ENCODE measurements at places on chromosomes 6 and 20.

DNA sequence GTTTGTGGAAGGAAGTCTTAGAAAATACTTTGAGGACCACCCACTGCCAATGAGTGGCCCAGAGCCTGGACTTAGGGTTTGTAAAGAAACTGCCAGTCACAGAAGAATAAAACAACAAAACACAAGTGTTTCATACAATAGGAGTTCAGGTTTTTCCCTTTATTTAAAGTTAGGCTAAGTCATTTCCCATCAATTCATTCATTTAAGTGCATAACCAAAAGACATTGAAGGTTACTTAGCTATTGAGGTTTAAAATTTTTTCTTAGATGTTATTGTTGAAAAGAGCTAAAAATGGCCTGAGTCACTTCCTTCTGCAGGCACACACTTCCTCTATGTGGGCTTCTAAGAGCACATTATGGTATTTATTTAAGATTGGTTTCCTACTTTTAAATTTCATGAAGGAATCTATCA lies 54.2 kb downstream of the ARMC2 start:
- no peak for DNase-seq

- DNase-seq = no peak
Measured at GRCh38 chr6:50913105-50913770, 94.6 kb downstream of the TFAP2B start.

- DNase-seq = no peak
Measured at GRCh38 chr20:17710379-17711266, 10.9 kb downstream of the BANF2 start.

DNA sequence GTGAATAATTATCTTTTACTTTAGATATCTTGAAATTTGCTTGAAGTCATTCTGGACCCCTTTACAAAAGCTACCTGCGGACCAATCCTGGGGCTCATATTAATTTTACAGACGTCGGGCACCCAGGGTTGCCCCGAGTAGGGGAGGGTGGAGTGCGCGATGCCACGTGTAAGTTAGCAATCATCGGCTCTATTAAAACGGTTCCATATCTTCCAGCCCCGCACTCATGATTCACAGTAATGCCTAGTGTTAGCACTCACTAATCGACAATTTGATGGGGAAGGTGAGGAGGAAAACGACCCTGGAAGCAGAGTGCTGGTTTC lies 34.9 kb upstream of the TCF21 start:
- DNase-seq = no peak

DNA sequence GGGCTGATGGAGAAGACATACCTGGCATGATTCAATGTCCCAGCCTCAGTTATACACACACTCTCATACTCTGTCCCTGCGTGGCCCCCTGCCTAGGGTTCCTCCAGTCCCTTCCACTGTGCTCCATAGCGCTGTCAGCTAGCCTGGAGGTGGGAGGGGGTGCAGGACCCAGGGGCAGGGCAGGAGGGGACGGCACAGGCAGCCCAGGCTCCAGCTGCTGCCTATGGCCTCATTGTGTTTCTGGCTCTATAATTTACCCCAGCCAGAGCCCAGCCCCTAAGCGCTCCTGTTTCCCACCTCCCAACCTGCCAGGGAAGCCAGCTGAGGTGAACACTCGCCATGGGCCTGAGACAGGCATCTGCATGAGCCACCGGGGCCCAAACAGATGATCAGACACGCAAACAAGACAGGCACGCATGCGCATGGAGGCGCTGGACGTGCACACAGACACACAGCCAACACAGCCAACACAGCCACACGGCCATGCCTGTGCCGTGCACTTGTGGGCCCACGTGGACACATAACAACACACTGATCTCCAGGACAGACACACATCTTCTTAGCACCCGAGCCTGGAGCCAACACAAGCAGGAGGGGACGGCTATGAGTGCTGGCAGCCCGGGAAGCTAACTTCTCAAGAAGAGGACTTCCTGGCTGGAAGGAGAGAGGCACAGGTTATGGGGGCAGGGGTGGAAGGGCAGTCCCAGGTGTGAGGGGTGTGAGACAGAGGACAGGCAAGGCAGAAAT lies 124.9 kb downstream of the GRM4 start:
- no peak for DNase-seq

GRCh38 chr6:119384444-119384843 lies 34.9 kb upstream of the MAN1A1 start:
- DNase-seq = no peak

GRCh38 chr6:168031411-168031971 lies 34.0 kb downstream of the KIF25 start:
- no peak for DNase-seq

DNA sequence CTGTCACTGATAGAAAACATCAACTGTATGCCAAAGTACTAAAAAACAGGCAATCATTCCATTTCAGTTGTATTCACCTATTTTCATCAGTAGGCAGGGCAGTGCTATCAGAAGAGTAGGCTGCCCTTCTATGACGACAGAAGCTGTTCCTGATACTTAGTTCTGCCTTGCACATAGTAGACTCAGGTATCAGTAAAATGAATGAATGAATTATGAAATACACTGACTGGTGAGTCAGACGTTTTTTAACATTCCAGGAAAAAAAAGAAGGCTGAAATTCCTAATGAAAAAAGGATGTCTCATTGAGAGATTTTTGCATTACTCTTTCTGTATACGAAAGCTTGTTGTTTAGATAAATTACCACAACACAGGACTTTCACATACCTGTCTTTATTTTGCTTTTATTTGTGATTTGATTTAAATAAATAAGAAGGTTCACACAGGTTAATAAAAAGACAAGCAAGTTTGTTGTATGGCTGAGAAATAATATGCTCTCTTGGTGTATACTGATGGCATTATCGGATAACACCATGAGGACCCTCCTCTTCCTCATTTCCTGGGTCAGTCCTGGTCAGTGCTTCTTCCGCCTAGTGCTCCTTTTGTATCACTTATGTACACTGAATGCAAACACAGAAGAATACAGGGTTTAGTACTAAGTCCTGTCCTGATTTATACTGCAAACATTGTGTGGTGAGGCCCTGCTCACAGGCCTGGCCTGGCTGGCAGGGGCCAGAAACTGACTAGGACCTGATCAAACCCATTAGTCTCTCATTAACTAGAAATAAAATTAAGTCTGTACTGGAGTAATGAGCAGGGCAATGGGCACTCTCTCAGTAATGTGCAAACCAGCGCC lies 39.4 kb upstream of the SPDEF start:
- no peak for DNase-seq

- no peak for DNase-seq
Measured at GRCh38 chr20:31555203-31555775, 41.0 kb downstream of the HM13 start.

DNA sequence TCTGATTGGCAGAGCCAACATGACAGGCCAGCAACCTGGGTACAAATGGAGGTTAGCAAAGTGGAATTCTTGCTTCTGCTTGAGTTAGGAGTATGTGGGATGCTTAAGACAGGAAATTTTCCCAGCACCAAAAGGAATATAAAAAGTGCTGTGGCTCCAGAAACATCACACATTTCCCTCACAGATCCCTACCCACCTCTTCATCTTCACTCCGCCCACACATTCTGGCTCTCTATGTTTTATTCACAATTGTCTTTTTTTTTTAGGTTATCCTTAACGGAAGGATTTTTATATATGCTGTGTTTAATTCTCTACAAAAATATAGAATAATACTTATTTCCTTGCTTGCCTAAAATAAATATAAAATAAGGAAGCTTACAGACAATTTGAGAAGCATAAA lies 563.3 kb upstream of the HS3ST5 start:
- no peak for DNase-seq

- DNase-seq = no peak
Measured at GRCh38 chr20:47985092-47985850, 200.0 kb upstream of the SULF2 start.

DNA sequence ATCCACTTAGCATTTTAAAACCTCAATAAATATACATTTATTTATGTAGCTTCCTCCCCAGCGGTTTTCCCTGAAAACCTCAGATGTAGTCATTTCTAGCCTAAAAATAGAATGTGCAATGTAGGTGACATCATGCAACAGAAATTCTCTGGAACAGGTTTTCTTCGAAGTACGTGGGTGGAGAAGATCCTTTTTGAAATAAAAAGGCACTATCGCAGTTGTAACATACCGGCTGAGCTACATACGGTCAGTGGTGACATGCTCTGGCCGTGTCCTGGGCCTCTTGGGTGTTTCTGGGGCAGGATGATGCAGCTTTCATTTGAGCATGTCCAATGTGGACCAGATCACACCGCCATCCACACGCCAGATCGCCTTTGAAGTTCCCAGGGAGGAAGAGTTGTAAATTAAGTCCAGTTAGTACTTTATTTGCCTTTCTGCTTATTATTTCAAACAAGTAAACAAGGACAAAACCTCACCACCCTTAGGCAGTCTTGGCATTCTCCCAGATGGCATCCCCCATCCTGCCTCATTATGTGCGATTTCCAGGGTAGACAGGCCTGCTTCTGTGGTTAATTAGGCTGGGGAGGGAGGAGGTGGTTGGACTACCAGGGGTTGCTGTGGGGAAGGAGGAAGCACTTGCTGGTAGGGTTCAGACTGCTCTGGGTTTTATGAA lies 109.5 kb upstream of the CLDN20 start:
- peak; percentile 62 for DNase-seq

DNA sequence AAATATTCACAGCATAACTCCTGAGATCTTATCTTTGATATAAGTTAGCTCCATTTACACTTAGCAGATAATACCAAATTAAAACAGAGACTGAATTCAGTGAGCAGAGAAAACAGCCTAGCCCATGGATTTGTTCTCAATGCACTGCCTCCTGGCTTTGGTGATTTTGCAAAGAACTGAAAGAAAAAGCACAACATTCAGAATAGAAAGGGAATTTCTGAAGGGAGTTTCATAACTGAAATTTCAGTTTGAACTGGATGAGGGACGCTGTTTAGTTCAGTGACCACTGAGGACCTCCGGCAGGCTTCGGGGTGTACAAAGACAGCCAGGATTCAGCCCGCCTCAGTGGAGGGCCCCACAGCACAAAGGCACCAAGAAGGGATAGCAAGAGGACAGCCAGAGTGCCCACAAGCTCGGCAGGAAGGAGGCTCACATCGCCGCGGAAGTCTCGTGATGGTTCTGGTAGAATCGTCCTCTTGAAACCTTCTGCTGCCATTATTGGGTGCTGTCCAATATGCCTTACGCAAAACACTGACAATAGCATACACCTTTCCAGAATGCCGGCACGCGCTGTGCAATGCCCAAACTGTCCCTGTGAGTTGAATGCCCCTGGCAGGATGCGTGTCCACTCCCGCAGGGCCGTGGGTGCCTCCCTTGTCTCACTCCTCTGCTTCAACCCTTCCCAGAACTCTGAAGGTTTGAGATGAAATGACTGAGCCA lies 9.7 kb upstream of the IRF4 start:
- DNase-seq = no peak

DNA sequence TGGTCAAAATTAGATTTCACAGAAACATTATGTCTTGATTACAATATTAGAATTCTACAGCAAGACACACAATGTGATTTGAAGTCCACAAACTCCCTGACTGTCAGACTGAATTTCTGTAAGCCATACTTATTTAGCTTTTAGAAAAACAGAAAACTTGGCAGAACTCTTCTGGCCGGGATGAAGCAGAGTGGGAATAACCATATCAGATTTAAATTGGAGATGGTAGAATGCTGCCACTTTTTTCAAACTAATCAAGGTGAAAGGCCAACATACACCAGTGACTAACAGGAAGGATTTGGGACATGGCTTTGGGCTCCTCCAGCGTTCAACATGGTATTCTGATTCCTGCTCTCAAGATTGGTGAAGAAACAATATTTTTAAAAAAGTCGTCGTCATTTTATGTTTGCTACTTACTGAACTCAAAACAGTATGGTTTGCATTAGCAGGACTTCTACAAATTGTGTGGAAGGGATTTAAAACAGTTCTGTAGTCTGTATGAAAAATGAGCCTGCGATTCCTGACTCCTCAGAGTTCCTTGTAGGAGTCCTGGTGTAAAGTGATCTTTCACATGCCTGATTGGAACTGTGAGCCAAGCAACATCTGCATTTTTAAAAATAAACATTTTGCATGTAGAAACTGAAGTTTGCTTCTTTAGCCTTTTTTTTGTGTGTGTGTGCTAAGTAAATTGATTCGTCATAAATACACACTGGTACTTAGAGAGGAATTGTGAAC lies 297.9 kb upstream of the SOX4 start:
- no peak for DNase-seq

DNA sequence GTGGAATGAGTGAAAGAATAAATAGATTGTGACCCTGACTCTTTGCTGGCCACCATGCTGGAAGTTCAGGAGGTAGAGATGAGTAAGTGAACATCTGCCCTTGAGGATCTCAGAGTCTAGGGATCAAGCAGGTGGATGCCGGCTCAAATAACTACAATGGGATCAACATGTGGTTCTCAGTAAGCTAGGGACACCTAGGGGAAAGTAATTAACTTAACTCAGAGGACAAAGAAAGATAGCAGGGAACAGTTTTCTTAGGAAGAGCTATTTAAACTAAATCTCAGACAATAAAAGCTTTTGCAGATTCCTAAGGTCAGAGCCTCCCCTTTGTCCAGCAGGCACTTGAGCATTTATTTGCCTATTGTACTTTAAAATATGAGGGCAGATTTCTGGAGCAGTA lies 29.1 kb downstream of the SLC13A3 start:
- no peak for DNase-seq

- DNase-seq = no peak
Measured at GRCh38 chr6:12575961-12576360, 140.6 kb upstream of the PHACTR1 start.

GRCh38 chr6:104601131-104601651 lies 258.5 kb downstream of the HACE1 start:
- DNase-seq = no peak

- no peak for DNase-seq
Measured at GRCh38 chr6:43747784-43748183, 22.2 kb upstream of the VEGFA start.

DNA sequence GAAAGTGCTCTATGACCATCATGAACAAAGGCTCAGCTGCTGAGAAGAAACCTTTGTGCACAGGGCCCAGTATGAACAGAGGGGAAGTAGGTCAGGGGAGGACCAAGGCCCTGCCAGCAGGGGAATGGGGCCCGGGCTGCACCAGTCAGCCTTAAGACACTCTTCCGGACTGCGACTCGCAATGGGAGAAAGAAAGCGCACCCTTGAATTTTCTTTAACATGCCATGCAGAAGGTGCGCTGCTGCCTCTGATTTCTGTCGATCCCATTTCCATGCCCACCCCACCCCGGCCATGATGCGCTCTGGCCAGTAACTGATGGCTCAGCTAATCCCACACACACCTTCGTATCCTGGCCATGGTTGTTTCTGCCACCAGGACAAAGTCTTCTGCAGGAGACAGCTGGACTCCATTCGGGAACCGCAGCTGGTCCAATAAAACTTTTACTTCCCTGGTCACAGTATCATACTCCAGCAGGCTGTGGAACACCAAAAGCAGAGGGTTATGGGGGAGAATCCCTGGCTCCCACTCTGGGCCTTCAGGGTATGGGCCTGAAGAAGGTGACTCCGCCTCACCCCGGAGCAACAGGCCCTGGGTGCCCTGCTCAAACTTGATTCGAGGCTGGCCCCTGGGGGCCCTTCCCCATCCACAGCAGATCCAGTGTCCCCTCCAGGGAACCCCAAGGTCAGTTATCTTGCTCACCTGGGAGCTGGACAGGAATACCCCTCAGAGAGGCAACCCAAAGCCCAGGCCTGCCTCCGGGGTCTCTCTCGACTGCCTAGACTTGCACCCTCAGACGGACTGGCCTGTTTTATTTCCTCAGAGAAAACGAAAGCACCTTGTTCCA lies 20.3 kb downstream of the CST7 start:
- no peak for DNase-seq
